ENCODE measurements at places on chromosomes 13 and 19.

- DNase-seq: no peak
Observed at GRCh38 chr19:41893899-41894298, 10.9 kb downstream of the ARHGEF1 start.

- DNase-seq: peak; percentile 86
Observed at GRCh38 chr19:1324806-1325567, 39.3 kb downstream of the EFNA2 start.

- no peak for DNase-seq
Observed at GRCh38 chr19:6587093-6587820, 3.7 kb downstream of the CD70 start.

DNA sequence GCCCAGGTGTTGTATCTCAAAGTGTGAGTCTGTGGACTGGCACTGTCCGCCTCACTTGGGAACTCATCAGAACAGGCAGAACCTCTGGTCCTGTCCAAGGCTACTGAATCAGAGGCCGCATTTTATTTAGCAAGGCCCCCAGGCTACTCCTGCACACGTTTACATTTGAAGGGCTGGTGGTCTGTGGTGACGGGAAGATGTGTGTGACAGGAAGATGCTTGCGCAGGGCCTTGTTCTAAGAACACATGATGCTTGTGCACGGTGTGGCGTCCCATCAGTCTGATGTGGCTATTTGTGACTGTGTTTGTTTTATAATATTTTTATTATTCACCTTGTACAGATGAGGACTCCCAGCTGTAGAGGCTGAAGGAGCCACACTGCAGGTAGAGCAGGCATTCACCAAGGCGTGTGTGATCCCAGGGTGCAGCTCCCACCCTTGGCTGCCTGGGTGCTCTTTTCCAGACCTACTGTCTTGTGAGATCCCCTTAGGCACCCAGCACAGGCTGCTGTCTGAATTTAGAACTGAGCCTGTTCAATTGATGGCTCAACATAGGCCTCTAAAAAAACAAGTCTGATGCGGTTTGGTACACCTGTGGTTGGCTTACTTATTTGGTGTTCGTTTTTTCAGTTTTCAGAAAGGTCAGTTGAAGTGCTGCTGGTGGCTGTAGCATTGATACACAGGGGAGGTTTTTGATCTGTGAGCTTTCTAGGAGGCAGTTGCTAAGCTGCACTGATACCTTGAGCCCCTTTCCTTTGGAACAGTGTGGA, 3.1 kb downstream of the SLC25A15 start:
- DNase-seq: no peak

GRCh38 chr19:5046339-5047039, 77.6 kb downstream of the KDM4B start:
- DNase-seq: no peak

DNA sequence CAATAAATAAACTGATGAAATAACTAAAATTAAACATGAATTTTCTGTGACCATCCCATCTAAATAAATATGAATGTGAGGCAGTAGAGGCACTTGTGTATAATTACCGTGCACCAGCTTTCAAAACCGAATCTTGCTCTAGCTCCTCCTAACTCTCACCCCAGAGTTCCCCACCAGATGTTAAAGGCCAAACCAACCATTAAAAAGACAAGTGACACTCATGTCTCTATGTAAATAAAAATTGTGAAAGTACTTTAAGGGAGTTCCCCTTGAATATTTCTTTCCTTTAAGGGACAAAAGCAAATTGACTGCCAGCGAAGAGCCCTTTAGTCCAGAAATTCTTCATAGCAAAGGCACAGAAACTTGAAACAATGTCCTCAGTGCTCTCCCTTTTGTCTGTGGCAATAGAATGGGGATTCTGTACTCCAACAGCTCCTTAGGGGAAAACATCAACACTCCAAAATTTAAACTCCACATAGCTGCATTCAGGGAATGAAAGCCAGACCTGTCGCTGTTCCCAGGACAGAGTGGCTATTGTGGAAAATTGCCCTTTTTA, 101.7 kb upstream of the SOX21 start:
- DNase-seq: no peak

DNA sequence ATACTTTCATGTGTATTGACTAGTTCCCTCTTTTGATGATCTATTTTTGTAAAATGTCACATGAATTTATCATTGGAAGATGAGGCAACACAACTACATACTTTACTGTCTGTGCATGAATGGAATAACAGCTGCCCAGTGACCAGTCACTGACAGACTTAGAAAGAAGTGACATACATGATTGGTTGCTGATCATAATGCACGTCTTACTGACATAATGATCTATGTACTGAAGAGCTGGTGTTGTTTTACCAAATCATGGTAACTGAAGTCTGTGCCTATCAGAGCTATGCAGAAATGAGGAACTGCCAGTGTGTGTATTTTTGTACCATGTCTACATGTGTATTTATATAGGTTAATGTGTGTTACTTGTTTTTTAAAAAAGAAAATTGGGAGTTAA, 26.5 kb downstream of the GPR18 start:
- DNase-seq: no peak

DNA sequence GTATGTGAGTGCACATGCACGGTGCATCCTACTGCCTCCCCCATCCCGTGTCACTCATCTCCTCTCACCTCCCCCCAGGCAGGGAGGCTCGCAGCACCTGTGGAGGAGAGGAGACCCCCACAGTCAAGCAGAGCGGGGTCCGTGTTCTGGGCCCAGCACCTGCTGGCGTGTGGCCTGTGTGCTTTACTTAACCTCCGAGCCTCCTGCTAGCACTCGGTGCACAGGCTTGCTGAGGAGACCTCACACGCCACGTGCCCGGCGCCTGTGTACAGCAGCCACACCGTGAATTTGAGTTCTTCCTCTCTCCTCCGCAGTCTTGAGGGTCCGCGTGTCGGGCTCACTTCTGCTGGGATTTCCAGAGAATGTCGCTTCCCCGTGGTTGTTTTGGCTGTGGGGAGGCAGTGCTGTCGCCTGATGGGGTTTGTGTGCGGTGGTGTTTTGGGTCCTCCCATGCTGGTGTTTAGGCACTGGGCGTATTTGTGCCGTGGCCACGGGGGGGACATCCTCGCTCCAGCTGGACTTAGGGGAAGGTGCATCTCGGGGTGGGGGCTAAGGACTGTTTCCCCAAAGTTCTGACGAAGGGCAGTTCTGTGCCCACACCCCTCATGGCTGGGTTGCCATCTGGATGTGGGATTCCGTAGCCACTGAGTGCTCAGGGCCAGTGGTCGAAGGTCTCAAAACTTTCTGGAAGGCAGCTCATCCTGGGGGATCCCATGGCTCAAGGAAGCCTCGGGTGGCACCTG, 34.8 kb upstream of the TMEM255B start:
- DNase-seq: no peak

GRCh38 chr19:5143471-5144411, 174.8 kb downstream of the KDM4B start:
- no peak for DNase-seq

DNA sequence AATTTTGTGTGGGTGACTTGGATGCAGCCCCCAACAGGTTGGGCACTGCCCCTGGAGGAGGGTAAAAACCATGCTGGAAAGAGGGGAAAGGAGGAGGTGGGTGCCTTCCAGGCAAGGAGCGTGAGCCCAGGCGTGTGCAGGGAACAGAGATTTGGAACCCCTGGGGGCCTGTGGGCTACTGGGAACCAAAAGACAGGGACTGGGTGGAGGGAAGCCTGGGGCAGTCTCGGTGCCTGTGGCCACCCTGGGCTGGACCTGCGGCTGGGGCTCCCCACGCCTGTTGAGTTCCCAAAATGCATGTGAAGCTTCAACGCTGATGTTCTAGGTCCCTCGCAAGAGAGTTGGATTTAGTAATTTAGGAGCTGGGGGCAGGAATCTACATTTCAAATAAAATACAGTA, 24.8 kb downstream of the GGACT start:
- no peak for DNase-seq

GRCh38 chr19:58368561-58369360, 6.2 kb upstream of the ZNF497 start:
- DNase-seq: no peak

- no peak for DNase-seq
Observed at GRCh38 chr13:23707674-23708073, 137.5 kb downstream of the TNFRSF19 start.

GRCh38 chr13:45511310-45512097, 46.8 kb downstream of the COG3 start:
- DNase-seq: peak; percentile 33

- no peak for DNase-seq
Observed at GRCh38 chr13:48234566-48235340, 1.7 kb downstream of the ITM2B start.

- no peak for DNase-seq
Observed at GRCh38 chr13:107643615-107644014, 571.7 kb downstream of the LIG4 start.

GRCh38 chr13:83248751-83249150, 633.5 kb downstream of the SLITRK1 start:
- no peak for DNase-seq

GRCh38 chr19:1683869-1684572, 31.6 kb upstream of the TCF3 start:
- no peak for DNase-seq

- DNase-seq: no peak
Observed at GRCh38 chr19:18480006-18480691, 41.7 kb downstream of the ELL start.

- DNase-seq: no peak
Observed at GRCh38 chr19:18477974-18478373, 40.0 kb upstream of the ISYNA1 start.

DNA sequence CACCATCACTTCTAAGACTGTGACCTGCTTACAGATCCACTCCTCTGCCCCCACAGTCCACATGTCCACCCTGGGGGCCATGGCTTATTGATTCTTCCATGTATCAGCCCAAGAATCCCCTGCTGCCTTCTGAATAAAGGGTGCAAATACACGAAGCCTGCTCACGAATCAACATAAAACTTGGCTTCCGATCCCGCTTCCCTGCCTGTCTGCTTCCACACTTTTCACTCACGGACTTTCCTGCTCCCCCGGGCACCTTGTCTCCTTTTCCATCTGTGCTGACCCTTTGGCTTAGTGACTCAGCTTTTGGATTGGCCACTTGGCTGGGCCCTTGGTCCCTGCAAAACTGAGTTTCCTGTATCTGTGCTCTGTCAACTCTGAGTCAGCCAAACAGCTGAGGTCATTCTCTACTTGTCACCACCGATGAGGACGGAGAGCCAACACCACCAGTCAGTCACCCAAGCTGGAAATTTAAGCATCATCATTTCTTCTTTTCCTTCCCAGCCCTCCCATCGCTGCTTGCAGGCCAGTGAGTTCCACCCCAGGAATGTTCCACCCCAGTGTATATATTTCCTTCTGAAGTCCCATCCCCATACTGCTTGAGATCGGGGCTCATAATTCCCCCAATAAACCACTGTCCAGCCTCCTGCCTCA, 11.4 kb upstream of the USP12 start:
- DNase-seq: no peak

DNA sequence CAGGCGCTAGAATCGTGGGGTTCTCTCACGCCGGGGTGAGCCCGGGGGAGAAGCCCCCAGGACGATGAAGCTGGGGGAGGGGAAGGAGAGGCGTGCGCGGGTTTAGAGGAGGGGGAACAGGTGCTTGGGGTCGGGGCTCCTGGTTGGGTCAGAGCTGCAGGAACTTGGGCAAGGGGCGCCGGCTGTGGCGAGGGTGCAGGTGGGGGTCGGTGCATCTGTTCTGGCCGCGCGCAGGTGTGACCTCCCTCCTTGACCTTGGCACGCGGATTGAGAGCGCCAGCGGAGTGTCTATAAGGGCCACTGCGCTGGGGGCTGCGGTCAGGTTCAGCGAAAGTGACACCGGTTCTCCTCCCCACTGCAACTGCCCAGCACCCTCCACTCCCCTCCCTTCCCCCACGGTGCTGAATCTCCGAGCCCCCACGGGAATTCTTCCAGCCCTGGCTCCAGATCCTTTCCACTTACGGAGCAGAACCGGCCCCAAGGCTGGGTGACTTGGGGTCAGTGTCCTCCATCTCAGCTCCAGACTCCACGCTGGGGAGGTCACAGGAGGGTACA, 618 bp downstream of the TMEM38A start:
- no peak for DNase-seq

- no peak for DNase-seq
Observed at GRCh38 chr13:37173214-37173613, 67.8 kb upstream of the CSNK1A1L start.

DNA sequence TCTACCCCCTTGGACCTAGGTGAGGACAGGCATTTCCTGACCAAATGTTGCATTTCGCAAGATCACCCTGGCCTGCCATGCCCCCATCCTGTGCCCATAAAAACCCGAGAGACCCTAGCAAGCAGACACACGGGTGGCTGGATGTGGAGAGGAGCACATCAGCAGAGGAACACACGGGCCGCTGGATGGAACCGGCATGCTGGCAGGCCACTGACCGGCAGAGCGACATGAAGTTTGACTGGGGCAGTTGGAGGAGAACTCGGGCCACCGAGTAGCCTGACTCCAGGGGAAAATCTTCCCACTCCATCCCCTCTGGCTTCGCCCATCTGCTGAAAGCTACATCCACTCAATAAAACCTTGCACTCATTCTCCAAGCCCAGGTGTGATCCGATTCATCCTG, 329.3 kb downstream of the FGF9 start:
- no peak for DNase-seq

DNA sequence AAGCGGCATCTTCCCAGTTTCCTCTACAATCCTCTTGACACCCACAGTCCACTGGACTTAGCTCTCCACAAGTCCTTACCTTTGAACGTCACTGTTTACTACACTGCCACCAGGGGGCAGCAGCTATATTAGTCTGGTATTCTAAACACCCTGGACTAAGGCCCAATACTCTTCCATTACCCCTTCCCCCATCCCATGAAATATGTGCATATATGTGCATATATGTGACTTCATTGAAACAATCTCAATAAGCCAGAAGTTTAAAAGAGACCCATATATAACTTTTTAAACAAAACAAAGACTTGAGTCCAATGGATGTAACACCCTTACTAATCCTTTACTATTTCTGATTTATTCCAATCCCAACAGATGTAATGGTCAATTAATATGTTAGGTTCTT, 15.5 kb downstream of the GGACT start:
- DNase-seq: peak; percentile 83

DNA sequence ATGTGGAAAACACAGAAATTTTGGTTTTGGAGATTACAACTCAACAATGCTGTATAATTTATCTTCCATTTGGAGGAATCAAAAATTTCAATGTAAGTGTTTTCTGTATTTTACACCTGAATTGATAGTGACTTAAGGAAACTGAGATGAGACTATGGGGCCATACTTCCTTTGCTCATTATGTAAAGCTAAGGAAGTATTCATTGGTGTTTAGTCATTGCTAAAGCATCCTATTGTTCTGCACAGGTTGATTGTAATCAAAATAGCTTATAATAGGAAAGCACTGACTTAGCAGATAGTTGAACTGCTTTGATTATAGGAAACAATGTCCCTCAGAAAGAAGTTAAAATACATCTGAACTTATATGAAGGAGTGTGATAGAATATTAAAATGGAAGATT, 244.4 kb upstream of the SLITRK5 start:
- DNase-seq: peak; percentile 6

DNA sequence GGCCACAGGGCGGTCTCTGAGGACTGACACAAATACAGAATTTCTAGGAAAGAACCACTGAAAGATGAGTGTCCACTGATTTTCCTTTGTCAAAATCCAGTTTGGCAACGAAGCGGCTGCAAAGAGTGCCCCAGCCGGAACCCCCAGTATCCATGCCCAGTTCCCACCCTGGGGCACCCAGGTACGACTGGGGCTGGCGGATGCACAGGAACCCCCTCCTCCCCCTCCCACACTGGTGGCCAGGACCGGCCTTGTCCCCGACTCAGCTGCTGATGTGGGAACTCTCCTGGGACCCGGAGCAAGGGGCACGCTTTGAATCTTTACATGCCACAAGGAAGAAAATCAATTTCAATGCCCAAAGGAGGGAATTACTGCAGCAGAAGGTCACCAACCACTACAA, 220.8 kb upstream of the ZNF507 start:
- DNase-seq: no peak
